ENCODE measurements at places on chromosomes 2 and 18.

- no peak for DNase-seq
Observed at GRCh38 chr2:10688921-10689807, 611 bp downstream of the NOL10 start.

GRCh38 chr18:51621864-51622160 is 424.3 kb upstream of the MEX3C start:
- no peak for DNase-seq

- DNase-seq = no peak
Observed at GRCh38 chr2:161975062-161975812, 98.8 kb downstream of the DPP4 start.

- no peak for DNase-seq
Observed at GRCh38 chr2:24863641-24864040, 56.4 kb downstream of the ADCY3 start.

DNA sequence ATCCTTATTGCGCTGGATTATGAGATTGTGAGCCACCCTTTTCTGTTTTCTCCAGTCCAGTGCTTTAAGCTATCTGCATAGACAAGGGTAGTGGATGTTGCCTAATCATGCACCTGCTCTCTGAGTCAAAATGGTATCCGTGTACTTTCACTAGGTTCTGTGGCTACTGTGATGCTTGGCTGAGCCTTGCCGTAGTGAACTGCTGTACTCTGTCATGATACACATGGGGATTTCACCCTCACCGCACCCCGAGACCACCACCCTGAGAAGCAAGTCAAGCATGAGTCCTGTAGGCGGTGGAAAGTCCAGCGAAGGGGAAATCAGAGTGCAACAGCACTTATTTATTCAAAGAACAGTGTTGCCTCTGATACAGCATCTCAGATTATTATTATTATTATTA is 55.0 kb downstream of the ARHGAP25 start:
- no peak for DNase-seq

- DNase-seq = no peak
Observed at GRCh38 chr2:181837563-181837962, 54.0 kb upstream of the ITPRID2 start.

DNA sequence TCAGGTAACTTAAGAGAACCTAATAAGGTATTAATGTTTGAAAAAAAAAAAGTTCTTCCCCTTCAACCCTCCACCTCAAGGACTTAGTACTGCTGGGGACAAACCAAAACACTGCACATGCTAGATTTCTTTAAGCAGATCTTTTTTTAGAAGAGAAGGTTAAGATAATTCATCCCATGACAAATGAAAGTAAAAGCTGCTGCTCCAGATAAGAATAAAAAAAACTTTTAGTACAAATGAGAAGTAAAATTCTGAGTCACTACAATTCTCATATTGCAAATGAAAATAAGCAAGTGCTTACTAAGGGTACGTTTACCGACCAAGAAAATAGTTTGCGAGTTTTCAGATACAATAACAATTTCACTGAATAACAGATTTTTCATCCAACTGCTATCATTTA is 8.9 kb downstream of the STAM2 start:
- no peak for DNase-seq

DNA sequence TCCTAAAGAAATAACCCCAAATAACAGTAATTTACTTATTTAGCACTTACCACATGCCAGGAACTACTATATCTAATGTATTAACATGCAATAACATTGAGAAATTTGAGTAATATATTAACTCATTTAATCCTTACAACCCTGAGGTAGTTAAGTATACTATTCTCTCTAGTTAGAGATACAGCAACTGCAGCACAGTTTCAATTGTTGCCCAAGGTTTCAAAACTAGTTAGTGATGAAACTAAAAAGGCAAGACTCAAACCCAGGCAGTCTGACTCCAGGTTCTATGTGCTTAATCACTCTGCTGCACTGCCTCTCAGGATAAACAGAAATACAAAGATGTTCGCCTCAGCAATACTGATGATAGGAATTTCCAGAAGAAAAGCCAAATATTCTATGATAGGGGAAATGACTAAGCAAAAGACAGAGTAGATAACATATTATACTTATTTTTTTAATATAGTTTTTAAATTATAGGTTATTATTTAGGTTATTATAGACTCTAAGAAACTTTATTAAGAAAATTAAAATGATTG is 88.0 kb downstream of the SS18 start:
- no peak for DNase-seq

- peak; percentile 68 for DNase-seq
Observed at GRCh38 chr2:201257956-201258665, 2.2 kb upstream of the CASP8 start.

DNA sequence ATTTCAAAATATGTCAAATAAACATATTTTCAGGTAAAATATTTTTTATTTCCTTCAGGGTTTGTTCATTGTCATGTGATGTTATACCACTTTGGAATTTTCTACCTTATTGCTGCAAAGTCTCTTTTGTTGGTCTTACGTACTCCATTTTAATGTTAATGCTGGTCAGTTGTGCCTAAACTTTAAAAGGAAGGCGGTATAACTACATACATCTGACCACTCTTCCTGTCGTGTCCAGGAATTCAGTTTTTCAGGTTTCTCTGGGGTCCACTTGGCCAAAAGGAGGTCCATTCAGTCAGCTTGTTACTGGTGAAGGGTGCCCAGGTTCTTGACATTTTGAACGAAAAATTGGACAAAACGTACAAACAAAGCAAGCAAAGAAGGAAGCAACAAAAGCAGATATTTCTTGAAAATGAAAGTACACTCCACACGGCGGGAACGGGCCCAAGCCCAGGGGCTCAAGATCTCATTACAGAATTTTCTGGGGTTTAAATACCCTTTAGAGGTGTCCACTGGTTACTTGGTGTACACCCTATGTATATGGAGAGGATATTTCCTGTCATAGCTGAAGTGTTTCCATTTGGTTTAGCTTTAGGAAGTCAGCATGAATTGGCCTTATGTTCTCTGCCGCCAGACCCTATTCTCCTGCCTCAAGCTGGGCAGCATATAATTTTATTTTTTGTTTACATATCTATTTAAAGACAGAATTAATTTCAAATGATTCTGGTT is 471.7 kb upstream of the CDH7 start:
- DNase-seq = no peak

- no peak for DNase-seq
Observed at GRCh38 chr2:40220177-40220925, 231.5 kb downstream of the SLC8A1 start.

- no peak for DNase-seq
Observed at GRCh38 chr2:120769787-120770120, 34.1 kb downstream of the GLI2 start.

- no peak for DNase-seq
Observed at GRCh38 chr2:220104871-220105351, 477.5 kb downstream of the SLC4A3 start.

DNA sequence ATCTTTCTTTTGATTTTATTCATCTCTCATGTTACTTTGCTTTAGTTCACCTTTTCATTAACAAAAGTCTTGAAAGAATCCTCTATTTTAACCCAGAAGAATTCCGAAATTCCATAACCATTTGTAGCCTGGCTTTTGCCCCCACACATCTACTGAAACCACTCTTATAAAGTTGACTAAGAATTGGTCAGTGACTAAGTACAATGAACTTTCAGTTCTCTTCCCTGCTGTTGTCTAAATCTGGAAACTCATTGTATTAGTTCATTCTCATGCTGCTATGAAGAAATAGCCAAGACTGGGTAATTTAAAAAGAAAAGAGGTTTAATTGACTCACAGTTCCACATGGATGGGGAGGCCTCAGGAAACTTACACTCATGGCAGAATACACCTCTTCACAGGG is 49.9 kb upstream of the PNPT1 start:
- no peak for DNase-seq

- no peak for DNase-seq
Observed at GRCh38 chr18:35683021-35683420, 101.5 kb downstream of the GALNT1 start.

DNA sequence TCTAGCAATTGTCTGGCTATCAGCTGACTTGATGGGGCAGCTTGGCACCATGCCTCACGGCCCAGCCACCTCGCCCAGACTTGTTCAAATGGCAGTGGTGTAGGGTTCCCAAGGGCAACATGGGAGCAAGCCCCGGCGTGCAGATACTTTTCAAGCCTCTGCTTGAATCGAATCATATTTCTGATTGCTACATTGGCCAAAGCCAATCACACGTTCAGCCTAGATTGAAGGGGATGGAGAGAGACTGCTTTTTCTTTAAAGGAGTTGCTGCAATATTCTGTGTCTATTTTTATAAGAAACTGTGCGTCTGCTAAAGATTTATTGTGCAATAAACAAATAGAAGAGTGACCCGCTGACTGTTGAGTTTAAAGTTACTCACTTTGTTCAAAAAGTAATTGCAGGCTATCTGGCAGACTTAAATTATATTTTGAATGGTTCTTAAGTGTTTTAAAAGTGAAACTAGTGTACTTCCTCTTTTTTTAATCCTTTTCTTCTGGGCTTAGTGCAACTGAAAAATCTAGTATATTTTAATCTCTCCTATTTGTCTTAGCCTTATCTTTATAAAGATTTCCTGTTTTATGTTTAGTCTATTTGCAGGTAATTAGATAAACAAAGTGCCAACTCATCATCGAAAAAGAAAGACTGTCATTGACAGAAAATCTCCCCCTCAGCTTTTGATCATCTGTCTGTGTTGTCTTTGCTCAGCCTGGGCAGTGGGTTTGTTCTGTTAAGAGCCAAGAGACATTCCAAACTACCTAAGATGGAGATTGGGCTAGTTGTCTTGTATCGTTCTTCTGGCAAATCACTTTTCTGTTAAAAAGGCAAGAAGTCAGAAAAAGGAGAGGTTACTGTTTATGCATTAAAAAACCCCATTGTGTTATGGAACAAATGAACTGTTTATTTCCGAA is 156.1 kb downstream of the TPGS2 start:
- DNase-seq = no peak

DNA sequence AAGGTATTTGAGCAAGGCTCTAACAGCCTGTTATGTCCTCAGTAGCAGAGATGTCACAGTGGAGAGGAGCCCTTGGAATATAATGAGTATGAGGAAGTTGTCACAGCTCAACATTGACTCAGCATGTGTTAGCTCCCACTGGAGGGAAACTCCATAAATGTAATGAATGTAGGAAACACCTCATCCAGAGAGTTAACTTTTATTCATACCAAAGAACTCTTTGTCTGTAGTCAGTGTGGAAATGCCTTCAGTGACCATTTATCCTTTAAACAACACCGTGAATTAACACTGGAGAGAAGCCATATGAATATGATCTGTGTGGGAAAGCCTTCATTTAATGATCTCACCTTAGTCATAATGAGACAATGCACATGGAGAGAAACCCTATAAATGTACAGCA is 59.7 kb downstream of the CYP1B1 start:
- DNase-seq = no peak

- no peak for DNase-seq
Observed at GRCh38 chr2:3356799-3357198, 20.8 kb downstream of the EIPR1 start.

DNA sequence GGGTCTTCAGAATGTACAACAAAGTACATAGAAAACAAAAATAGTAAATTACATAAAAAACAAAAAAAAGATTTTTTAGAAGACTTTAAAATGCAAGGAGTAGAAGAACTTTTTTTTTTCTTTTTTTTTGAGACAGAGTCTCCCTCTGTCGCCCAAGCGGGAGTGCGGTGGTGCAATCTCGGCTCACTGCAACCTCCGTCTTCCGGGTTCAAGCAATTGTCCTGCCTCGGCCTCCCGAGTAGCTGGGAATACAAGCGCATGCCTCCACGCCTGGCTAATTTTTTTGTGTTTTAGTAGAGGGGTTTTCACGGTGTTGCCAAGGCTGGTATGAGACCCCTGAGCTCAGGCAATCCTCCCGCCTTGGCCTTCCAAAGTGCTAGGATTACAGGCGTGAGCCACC is 104.5 kb upstream of the ZC3H15 start:
- DNase-seq = no peak

DNA sequence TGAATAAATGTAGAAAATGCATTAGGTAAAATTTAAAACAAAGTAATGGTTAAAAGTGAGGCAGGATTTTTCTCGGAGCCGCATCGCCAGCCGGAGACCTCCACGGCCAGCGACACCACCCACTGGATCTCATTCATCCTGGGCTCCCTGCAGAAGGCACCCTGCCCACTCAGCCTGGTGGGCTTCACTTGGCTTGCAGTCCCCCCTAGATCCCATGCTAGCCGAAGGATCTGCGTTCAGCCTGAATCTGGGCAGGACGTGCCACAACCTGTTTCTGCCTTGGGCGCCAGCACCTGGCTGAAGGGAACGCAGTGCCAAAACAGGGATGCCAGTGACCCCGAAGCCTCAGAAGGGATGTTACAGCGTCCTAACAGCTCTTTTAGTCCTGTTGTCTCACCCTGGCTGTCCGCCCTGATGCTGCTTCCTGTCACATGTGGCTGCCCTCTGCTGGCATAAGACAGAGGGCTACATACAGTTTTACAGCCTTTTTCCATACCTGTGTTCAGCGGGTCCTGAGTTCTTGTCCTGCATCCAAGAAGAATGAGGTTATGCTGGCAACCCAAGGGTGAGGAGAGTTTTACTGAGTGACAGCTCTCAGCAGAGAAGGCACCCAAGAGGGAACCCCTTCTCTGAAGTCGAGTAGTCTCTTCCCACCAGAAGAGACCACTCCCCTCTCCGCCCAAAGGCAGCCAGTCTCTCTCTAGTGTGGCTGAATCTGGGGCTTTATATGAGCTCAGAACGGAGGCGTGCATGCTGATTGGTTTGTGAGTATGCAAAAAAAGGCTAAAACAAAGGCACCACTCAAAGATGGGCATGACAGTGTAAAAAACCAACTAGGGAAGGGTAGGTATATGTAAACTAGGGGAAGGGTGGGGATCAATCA is 173.1 kb upstream of the GYPC start:
- no peak for DNase-seq

DNA sequence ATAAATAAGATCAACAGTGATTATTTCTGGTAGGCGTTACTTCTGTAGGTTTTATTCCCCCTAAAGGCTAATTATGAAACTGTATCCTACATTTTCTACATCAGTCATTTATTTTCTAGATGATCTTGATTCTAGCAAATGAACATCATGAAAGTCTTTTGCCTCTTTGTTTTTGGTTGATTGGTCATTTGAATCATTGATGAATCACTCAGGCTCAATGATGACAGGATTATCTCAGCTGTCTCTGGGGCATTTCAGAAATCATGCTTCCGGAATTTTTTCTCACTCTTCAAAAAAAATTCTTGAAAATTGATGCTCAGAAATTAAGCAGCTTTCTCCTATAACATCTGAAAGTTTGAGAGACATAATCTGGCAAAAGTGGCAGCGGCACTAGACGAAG is 298.9 kb upstream of the TCF4 start:
- no peak for DNase-seq

DNA sequence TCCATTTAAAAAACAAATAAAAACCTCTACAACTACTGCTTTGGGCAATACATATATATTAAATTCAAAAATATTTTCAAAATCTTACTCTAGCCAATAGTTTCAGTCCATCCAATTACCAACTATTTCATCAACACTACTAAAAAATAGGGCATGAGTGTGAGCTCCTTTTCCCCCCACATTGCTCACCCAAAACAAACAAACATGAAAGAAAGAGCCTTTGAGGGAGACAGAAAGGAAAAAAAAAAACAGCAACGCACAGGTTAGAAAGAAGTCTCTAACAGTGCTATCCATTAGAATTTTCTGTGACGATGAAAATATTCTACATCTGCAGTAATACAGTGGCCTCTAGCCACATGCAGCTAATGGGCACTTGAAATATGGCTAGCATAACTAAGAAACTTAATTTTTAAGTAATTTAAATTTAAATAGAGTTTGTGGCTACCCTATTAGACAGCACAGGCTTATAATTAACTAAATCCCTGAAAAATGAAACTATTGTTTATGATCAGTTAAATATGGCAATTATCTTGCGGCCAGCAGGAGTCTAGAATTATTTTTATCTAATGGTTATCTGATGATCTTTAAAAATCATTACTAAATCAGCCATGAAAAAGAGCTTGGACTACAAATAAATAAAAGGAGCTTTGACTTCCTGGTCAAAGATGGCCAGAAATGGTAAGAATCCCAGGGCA is 59.2 kb downstream of the RBMS1 start:
- DNase-seq = no peak
